Putamen (tissue), 1 donor: ENCODE measurements at places on chromosomes 2 and 18.

GRCh38 chr2:33266467-33266866, 210.0 kb upstream of the RASGRP3 start:
- no peak for DNase-seq

GRCh38 chr2:176488431-176488830, 219.2 kb downstream of the MTX2 start:
- DNase-seq, result no peak

GRCh38 chr2:238916875-238917590, 69.1 kb downstream of the TWIST2 start:
- DNase-seq, result no peak

- DNase-seq, result no peak
Measured at GRCh38 chr2:62300925-62301324, 105.0 kb downstream of the B3GNT2 start.

DNA sequence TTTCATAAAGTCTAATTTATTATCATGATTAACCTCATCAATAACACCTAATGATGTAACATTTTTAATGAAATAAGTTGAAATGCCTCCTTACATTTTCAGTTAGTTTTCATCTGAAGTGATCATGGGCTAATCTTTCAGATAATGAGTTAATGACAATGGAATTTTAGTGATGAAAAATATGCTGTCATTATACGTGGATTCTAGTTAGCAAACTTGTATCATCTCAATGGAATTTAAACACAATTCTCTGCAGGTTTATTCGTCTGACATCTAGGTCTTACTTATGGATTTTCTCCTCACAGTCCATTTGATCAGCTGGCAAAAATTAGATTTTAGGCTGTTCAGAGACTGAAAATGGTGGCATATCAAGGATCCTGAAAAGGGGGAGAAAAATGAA, 885.0 kb downstream of the SLC4A3 start:
- DNase-seq, result no peak

DNA sequence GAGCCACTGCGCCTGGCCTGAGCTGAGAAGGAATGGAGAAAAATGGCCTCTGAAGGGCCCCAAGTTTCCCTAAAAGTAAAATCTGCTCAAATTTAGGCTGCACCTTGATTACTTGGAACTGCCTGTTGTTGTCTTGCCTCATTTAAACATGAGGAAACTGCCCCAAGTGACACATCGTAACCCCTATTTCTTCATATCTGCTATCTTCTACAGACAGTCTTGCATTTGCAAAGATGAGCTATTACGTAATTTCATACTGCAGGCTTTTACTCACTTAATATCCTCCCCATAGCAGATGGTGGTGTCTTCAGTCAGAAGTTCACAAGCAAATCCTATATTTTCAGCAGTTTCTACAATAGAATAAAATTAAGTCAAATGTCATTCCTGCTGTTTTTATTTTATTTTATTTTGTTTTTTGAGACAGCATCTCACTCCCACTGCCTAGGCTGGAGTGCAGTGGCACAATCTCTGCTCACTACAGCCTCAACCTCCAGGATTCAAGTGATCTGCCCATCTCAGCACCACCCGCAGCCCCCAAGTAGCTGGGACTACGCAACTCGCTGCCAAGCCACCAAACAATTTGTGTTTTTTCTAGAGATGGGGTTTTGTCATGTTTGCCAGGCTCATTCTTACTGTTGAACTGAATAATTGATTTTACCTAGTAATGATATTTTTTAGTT, 45.3 kb upstream of the NARS1 start:
- DNase-seq, result no peak

DNA sequence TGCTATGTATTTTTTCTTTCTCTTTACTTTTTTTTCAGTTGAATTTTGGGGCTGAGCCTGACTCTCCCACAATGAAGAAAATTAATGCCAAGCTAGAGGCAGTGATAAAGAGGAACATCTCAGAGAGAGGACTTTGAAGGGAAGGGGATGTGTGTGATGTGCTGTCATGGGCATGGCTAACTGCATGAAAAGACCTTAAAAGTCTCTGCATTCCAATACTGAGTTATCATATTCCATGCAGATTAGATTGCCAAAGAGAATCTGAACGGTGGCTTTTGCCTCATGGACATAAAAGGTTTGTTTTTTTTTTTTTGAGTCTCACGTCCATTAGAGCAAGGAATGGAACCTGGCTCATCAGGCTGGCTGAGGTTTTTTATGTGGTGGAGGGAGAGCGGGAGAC, 213.9 kb downstream of the PIK3C3 start:
- no peak for DNase-seq

DNA sequence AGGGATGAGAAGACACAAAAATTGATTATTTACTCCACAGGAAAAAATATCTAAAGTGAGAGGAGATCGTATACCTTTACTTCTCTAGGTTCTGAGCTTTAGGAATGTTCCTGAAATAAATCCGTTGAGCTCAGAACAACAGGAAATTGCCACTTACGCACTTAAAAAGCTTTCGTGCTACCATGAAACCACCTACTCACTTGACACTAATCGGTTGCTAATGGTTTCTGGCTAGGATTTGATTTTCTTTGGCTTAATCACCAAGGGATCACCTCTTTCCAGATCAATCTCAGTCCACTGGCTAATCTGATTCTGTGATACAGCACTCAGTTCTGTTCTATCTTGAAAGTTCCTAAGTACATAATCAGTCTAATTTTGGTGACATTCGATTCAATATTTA, 419.6 kb downstream of the DLGAP1 start:
- DNase-seq, result no peak
